Esophagus muscularis mucosa (tissue), 4 donors: ENCODE measurements at places on chromosomes 1 and 21.

DNA sequence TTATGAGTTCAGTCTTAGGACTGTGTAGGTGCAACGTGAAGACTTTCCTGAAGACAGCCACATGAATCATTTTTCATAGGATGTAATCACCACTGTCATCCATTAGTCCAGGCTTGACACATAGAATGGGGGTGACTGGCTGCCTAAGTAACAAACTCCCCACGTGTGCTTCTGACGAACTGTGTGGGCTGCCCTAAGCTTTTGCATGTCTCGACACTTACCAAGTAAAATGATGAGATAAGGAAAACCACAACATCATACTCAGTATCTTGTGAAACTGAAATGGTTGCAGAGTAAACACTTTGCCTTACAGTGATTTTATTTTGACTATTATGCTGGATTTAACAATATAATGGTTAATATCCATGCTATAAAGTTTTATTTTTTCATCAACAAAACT is 19.5 kb downstream of the ERG start:
- no peak for DNase-seq

GRCh38 chr1:157949074-157949354 is 44.4 kb upstream of the KIRREL1 start:
- DNase-seq = no peak

DNA sequence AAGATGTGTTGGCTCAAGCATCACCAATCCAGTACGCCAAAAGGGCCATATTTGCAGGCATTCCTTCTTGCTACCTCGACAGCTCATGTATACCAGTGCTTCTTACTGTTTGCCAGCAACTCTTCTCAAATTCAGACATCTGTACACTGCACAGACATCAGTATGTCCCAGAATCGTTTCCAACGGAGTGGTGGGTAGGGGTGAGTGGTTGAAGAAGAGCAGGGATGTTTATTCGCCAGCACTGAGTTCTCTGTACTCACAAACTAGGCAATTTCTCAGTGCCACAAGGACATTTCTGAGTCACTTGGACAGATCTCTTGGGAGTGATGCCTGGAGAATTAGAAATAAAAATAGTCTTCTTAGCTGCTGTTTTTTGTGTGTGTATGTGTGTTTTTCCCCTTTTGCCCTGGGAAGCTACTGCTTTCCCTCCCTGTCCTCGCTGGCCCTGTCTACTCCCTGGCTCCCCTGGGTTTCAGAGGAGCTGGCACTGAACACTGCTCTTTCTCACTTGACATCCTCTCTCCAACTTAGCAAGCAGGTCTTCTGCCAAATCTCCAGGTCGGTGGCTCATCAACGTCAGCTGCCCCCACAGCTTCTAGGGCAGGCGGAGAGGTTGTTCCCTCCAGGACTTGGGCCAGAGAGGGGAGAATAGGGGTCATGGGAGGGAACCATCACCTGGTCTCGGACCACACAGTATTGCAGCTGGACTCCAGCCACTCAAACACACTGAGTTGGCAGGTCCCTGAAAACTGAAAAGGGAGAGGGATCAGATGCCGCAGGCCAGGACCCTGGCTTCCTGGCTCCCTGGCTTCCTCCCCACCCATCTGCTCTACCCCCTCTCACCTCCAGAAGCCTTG is 90.5 kb downstream of the NMNAT2 start:
- no peak for DNase-seq

DNA sequence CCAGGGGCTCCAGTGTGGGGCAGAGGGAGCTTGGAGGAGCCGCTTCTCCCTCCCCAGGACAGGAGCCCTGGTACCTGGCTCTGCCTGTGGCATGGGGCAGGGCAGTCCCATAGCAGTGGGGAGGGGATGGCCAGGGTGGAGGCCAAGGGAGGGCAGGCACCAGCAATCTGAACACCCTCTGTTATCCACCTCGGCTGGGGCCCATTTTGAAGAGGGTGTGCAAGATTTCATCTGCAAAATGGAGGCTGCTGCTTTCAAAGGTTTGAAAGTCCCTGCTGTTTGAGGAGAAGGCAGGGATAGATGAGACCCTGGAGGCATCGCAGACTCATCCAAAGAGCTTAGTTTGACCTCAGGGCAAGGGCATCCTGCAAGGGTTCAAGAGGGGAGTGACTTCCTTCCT is 15.2 kb upstream of the TMPRSS2 start:
- no peak for DNase-seq

GRCh38 chr1:10612436-10613160 is 137.8 kb downstream of the PEX14 start:
- no peak for DNase-seq

DNA sequence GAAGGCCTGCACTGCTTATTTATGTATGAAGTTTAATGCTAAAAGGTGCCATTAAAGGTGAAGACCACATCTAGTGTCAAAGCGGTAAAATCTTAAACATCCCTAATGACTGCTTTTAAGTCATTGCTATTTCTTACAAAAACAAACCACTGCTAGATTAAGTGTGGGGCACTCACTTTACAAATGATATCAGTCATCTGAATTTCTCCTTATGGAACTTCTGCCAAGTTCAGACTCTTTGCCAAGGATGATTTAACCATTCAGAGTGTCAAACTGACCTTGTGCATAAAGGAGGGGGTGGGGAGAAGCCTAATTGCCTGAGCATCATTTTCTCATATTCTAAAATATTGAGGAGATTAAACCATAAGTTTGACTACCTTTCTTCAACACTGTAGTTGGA is 271.5 kb downstream of the TGFB2 start:
- no peak for DNase-seq

- no peak for DNase-seq
Observed at GRCh38 chr1:44947063-44947773, 39.2 kb downstream of the EIF2B3 start.

DNA sequence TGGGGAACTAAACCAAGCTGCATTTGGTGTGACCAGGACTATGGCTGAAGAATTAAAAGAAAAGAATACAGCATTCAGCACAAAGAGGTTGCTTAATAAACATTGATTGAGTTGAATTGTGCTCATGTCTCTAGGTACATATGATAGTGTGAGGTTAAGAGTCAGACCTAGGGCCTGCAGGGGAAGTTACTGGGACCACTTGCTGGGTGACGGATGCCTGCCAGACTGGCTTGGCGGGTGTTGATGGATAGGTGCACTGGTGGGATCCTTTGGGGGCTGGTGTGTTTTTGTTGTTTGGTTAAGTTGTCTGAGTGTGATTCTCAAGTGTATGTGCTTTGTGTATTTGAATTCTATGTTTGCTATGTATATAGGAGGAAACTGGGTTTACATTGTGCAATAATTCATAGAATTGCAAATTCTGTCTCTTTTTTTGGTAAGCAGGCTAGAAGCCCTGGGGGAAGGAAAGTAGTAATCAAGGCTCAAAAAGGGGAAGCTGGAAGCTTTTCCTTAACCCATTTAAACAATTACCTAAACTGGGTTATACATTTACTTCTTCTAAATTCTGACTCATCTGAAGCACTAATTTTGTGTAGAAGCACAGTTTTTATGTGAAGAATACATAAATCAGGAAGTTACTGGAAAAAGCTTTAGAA is 1.8 kb downstream of the CD101 start:
- DNase-seq = no peak

DNA sequence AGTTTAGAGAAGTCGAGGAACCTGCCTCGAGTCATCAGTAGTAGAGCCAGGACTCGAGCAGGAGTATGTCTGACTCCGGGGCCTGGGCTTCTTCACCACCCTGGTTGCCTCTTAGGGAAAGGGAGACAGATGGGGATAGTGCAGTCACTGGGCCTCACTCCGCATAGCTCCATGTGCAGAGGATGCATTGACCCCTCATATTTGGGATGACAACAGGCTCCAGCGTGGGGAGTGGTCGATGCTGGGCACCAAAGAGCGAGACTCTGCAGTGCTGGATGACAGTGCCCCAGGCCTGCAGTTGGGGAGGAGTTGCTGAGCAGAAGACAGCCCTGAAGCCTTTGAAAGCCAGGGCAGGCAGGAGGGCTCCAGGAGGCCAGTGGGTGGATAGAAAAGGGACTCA is 20.8 kb upstream of the TENT5C start:
- no peak for DNase-seq

GRCh38 chr1:201530741-201531531 is 8.0 kb upstream of the NAV1 start:
- DNase-seq = peak; percentile 97

DNA sequence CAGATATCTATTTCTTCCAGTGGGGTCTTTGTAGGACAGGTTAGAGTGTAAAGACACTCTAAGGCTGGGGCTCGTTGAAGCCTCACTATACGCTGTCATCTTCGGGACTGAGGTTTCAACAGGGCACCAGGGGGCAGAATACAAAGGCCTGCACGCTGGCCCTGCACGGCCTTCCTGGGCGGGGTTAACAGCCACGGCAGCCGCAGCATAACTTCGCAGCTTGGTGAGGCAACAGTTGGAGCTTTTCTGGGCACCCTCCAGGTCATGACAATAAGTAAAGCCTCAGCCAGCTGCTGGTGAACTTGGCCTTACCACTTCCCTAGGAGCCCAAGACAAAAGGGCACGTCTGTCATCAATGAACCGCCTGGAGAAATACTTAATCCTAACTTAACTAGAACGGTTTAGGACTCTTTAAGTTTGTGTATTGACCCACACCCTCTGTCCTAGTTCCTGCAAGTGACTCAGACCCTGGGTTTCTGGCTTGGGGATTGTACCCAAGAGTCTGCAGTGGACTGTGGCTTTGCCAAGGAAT is 2.3 kb upstream of the RUNX1 start:
- DNase-seq = peak; percentile 92
